Right atrium auricular region (tissue), 2 donors: ENCODE measurements at places on chromosomes 12 and 14. TPM values are rescaled to one million over a fixed set of nuclear protein-coding genes. Genes with fewer than 3 reads are reported as not detected.

ARHGAP9 gene
- total RNA-seq = 3.4 TPM

SYNE3 gene
- 13.2 TPM for total RNA-seq

ARG2 gene
- total RNA-seq = 0.59 TPM

DNA sequence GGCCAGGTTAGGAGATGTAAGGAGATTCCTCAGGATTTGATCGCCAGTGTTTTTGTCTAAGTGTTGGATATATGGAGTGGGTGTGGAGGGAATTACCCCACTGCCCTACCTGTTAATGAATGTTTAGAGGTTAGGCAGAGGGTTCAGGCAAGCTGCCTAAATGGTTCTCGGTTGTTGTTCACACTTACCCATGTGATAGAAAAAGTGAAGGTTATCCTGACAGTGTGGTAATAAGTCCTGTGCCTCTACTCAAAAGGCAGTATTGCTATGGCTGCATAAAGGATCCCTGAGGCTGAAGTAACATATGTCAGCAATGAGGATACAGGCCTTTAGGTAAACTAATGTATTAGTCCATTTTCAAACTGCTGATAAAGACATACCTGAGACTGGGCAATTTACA, 112.0 kb downstream of the GPHN start:
- H3K4me3 ChIP-seq = no peak overlapping the region
- no peak overlapping the region for H3K27ac ChIP-seq
- no peaks in the 10 kb centered on the region for H3K4me1 ChIP-seq
- no peaks in the 10 kb centered on the region for H3K27me3 ChIP-seq
- no peaks in the 10 kb centered on the region for H3K36me3 ChIP-seq

- peaks cover 44% of the 10 kb centered on the region for H3K4me1 ChIP-seq
- no peak for DNase-seq
- H3K27me3 ChIP-seq = no peaks in the 10 kb centered on the region
- no peak overlapping the region for H3K4me3 ChIP-seq
Measured at GRCh38 chr12:11768233-11768965, 118.9 kb downstream of the ETV6 start.

- H3K4me3 ChIP-seq = no peak overlapping the region
- H3K27ac ChIP-seq = no peak overlapping the region
- H3K4me1 ChIP-seq = no peaks in the 10 kb centered on the region
- H3K36me3 ChIP-seq = no peaks in the 10 kb centered on the region
- DNase-seq = no peak
- no peaks in the 10 kb centered on the region for H3K27me3 ChIP-seq
Measured at GRCh38 chr14:29461101-29461500, 466.5 kb downstream of the PRKD1 start.

- H3K4me3 ChIP-seq = no peak overlapping the region
- H3K4me1 ChIP-seq = peaks cover 7% of the 10 kb centered on the region
- H3K27ac ChIP-seq = no peak overlapping the region
- no peaks in the 10 kb centered on the region for H3K27me3 ChIP-seq
- DNase-seq = no peak
Measured at GRCh38 chr14:52825085-52825484, 33.7 kb upstream of the GNPNAT1 start.

- no peaks in the 10 kb centered on the region for H3K4me1 ChIP-seq
- no peak for DNase-seq
- H3K4me3 ChIP-seq = no peak overlapping the region
- H3K27ac ChIP-seq = no peak overlapping the region
Measured at GRCh38 chr14:74245292-74245691, 6.0 kb downstream of the VSX2 start.
